Femur (tissue), 1 donor: ENCODE measurements at places on chromosomes 6 and 20.

DNA sequence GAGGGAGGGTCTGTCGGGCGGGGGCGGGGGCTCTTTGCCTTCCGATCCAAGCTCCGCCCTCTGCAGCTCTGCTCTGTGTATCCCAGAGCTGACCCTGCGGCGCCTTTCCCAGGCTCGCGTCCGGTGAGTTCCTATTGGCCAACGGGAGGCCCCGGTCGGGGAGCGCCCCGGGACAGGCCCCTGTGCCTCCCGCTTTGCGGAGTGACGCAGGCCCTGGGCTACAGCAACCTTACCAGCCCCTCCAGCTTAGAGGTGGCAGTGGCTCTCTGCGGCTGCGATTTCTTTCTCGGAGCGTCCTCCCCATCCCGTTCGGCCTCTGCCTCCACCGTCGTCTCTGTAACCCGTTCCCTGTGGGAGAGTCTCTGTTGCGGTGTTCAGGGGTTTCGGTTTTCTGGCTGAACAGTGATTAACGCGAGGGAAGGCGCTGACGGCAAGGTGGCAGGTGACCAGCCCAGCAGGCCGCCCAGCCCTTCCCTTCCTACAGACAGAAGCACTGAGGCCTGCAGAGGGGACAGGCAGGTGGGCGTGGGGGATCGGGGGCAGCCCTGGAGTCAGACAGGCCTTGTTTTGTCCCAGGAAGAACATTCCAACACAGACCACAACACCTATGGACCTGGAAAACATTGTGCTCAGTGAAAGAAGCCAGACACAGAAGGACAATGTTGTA lies 18.1 kb upstream of the CEBPB start:
- DNase-seq, result peak; percentile 86

DNA sequence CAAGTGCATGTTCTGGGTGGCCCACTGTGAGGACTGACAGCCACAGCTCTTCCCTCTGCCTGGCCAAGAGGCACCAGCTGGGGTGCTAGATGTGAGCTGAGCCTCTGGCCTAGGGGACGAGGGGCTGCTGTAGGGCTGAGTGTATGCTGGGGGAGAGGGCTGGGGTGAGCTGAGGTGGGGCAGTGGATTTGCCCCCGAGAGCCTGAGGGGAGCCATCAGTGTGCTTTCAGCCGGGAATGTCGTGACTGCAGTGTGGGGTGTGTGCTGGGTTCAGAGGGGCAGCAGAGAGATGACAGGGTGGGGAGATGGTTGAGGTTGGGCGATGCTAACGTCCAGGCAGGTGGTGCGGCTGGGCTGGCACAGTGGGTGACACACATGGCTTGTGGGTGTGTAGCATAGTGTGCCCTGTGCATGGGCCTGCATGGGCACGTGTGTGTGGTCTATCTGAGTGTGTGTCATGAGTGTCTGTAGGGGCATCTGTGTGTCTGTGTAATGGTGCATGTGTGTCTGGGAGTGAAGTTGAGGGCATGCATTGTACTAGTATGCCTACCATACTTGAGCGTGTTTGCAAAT lies 46.0 kb upstream of the BLCAP start:
- DNase-seq, result no peak

DNA sequence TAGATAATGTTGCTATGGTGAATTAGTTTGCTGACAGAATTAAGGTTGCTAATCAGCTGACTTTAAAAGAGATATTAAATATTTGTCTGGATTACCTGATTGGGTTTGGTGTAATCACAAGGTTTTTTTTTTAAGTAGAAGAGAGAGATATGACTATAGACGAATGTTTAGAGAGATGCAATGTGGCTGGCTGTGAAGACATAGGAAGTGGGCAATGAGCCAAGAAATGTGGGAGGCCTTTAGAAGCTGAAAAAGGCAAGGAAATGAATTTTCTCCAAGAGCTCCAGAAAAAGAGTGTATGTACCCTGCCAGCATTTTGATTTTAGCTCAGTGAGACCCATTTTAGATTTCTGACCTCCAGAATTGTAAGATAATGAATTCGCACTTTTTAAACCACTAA lies 598.3 kb downstream of the PKHD1 start:
- DNase-seq, result no peak

DNA sequence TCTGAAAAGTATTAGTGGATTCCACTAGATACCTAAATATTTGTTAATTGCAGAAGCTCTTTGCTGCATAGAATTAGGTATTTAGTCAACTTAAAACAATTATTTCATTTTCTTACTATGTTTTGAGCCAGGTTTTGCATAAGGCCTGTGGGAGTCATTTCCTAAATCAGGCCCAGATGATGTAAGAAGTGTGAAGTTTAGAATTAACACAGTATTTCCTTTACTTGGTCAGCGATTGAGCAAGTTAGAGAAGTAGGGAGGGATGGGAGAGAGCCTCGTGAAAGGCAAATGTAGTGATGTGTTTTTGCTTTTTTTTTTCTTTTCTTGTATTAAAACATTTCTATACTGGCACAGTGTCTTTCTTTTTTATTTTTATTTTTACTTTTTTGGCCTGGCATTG lies 711.1 kb downstream of the HDGFL1 start:
- DNase-seq, result no peak

DNA sequence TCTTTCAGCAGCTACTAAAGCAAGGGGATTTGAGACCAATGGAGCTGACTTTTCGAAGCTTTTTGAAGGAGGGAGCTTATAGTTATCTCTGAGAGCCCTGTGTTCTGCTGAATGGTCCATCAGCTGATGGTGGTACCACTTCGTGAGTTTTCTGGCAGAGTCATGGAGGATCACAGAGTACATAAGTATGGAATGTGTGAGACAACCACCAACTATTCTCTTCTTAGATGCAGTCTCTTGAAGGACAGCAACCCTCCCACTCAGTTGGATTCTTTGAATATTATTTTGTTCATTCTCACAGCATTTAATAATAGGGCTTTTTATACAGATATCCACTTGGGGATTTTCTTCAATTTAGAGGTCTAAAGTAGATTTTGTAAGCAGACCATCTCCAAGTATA lies 75.3 kb downstream of the ELOVL2 start:
- DNase-seq, result no peak

DNA sequence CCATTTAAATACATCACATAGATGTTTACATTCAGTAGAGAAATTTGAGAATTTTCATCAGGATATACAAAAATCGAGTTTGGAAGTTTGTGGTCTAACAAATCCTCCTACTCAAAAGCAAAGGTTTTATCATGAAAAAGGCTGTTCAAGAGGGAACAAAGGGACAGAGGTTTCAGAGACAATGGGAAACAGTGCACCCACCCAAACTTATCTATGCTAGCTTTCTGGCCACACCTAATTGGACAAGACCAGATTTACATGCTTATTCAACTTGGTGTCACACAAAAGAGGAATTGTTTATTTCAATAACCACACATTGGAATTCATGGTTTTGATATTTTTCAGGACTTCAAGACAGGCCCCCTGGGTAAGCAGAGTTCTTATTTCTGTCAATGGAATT lies 28.4 kb upstream of the RSPO3 start:
- no peak for DNase-seq

DNA sequence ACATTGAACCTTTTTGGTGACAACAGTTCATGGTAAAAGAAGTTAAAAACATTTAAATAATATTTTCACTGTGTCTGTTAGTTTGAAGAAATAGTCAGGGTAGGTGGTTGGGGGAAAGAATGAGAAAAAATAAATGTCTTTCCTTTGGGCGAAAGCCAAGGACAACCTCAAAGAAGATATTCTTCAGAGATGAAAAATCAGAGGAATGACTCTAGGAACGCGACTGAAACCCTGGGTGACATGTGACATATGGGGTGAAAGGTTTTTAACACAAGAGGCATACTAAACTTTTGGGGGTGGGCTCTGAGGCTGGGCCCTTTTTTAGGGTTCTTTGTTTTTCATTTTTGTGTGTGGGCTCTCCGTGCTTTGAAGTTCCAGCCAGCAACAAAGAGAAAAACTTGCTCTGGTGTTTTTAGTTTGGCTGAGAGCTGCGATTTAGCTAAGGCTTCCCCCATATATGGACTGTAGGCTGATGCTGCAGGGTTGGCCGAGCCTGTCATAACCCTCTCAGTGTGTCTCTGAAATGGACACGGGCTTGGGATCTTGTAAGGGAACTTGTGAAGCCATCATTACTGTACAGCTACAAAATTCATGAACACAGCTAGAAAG lies 610.1 kb upstream of the ARID1B start:
- DNase-seq, result peak; percentile 42

GRCh38 chr20:44097521-44098255 lies 89.3 kb downstream of the JPH2 start:
- no peak for DNase-seq

GRCh38 chr20:56606174-56606945 lies 22.7 kb upstream of the TFAP2C start:
- no peak for DNase-seq

DNA sequence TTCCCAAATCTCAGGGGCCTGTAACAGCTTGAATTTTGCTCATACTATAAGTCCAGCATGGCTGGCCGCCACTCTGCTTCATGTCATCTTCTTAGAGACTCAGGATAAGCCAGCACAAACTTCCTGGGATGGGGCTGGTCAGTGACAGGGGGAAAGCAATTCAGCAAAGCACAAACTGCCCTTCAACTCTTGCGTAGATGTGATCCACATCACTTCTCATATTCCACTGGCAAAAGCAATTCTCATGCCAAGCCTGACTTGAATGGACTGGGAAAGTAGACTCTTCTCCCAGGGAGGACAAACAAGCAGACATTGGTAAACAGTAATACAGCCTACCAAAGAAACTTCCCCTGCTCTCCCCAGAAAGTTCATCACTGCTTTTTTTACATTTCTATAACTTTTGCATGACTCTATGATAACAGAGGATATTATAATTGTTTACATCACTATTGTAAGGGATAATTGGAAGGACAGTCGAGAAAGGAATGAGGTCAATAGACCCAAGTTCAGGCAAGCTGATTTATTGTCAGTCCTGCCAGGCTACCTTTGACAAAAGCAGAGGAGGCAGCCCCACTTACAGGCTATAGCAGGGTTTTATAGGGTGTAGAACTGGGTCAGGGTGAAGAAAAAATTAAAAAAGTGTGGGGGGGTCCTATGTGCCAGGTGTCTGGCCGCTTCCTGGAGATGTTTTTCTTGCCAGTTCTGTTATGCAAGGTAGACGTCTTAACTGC lies 37.4 kb downstream of the RBM24 start:
- no peak for DNase-seq

- peak; percentile 51 for DNase-seq
Observed at GRCh38 chr6:138403324-138403800, 661 bp upstream of the HEBP2 start.

GRCh38 chr20:30985386-30985785 lies 272.1 kb upstream of the DEFB115 start:
- no peak for DNase-seq

GRCh38 chr6:111844921-111845320 lies 28.3 kb downstream of the FYN start:
- no peak for DNase-seq
